ENCODE measurements at places on chromosomes 7 and 10. TPM values are rescaled to one million over a fixed set of nuclear protein-coding genes. Genes with fewer than 3 reads are reported as not detected.
A peak's percentile ranks its signal among the peaks of the same experiment; 100 is the strongest.

- DNase-seq: no peak
Measured at GRCh38 chr10:30127120-30127541, 67.7 kb upstream of the JCAD start.

DNA sequence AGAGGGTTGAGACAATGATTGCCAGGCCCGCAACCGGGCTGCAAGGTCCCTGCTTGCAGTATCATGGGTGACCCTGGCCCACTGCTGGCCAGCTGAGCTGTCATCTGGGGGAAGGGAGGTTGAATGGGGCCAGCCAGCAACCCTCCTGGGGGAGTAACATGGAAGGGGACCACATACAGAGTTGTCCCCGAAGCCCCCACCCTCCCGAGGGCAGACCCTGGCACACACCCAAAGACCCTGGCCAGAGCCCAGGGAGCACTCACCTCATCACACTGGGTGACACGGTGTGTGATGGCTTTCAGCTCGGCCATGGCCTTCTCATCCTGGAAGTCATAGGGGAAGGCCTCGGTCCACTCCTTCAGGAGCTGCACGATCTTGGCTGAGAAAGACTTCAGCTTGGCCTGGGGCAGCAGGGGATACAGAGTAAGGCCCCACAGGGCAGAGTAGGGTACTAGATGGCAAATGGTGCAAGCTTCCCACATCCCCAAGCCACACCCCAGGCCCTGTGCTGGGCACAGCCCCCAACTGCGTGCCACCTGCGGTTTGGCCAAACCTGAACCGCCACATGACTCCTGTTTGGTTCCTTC is 63.4 kb downstream of the CSGALNACT2 start:
- DNase-seq: no peak

DNA sequence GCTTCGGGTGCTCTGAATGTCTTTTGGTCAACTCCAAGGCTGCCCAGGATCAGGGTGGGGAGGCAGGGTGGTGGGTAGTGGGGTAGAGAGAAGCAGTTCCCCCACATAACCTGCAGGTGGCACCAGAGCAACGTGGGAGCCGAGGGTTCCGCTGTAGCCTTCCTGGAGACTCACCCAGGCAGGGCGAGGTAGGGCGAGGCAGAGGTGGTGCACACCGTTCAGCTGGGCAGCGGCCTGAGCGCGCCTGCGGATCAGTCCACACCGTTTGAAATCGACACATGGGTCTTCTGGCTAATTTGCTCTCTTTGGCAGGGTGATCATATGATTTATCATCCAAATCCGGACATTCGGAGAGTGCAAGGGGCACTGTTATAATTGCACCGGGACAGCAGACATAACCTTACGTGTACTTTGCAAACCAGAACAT is 41.4 kb upstream of the MAP3K8 start:
- DNase-seq: peak; percentile 87

DNA sequence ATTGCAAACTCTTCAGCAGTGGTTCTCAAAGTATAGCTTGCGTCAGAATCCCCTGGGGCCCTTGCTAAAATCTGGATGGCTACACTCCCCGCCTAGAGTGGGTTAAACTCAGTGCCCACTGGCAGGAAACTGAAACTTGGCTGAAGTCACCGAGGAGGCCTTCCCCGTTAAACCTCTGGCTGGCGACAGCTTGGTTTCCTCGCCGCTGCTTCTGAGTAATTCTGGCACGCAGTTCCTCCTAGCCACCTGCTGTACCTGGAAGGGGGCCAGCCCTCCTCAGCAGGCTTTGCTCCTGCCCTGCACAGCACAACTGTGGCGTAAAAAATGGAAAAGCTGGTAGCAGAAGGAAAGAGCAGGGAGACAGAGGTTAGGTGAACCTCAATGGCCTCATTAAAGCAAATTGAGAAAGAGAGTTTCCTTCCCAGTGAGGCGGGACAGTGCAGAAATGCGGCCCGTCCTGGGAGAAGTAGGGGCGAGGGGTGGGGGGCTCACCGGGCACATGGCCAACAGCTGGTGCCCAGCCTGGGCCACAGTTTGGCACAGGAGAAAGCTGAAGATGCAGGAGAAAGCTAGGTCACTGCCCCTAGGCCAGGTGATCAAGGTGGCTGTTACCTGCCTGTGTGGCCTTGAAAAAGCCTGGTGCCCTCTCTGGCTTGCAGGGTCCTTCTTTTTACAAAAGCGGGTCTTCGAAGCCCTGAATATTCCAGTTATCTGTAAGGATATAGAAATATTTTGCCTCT is 46.6 kb downstream of the ALOX5 start:
- DNase-seq: no peak

DNA sequence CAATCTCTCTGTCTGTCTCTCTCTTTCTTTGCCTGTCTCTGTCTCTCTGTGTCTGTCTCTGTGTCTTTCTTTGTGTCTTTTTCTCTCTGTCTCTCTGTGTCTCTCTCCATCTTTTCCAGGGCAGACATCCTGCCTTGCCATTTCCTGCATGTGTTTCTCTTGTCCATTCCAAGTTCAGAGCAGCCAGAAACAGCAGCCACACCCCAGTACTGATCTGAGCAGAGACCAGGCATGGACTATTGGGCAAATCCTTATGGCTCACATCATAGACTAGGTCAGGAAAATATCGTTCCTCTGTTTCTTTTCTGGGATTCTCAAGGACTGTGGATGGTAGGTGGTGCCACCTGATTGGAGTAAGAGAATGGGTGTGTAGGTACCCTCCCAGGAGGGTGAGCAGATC is 95.8 kb downstream of the RAMP3 start:
- DNase-seq: no peak

GRCh38 chr7:68734431-68734830 is 863.8 kb upstream of the AUTS2 start:
- DNase-seq: no peak

- DNase-seq: no peak
Measured at GRCh38 chr10:107623292-107623691, 458.8 kb upstream of the SORCS1 start.

- DNase-seq: no peak
Measured at GRCh38 chr10:75358835-75359421, 42.6 kb downstream of the ZNF503 start.

CYP3A4 gene
- 0.07 TPM for total RNA-seq

PKD1L1 gene
- 0.02 TPM for total RNA-seq

AGBL3 gene
- 2.1 TPM for total RNA-seq

SLIT1 gene
- 0.09 TPM for total RNA-seq
